ENCODE measurements at places on chromosomes 11 and 22.

DNA sequence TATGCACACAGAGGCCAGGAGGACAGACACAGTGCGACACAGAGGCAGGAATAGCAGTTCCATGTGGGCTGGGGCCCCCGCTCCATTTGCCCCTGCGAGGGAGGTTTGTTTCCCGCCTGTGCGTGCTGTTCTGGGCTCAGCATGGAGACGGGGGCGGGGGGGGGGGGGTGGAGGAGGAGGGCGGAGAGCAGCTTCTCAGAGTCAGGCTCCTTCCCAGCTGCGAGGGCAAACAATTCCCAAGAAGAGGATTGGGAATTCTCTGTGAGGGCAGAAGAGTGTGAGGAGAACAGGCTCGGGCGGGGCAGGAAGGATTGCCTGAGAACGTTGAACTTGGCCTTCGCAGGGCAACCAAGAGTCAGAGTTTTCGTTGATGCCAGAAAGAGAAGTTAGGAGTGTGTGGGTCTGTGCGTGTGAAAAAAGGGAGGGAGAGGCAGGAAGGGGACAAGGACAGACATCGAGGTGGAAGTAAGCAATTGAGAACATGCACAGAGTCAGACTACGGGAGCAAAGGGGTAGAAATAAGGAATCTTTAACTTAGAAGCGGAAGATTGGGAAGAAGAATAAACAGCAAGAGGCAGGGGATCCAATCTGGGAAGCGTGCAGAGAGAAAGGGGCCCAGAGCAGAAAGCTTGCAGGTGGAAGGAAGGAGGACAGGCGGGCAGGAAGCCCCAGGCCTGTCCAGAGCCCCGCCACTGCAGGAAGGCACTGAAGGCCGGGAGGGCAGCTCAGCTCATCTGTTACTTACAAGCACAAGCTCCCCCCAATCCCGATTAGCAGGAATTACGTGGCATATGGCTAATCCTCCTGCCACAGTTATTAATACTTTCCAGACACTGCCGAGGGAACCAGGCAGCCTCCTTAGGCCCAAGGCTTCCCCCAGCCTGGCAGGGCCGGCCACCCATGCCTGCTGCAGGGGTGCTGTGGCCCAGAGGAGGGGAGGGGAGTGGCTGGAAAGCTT lies 15.6 kb upstream of the JAM3 start:
- no peak for DNase-seq

GRCh38 chr11:19625438-19625837 lies 87.2 kb upstream of the NAV2 start:
- DNase-seq: no peak

DNA sequence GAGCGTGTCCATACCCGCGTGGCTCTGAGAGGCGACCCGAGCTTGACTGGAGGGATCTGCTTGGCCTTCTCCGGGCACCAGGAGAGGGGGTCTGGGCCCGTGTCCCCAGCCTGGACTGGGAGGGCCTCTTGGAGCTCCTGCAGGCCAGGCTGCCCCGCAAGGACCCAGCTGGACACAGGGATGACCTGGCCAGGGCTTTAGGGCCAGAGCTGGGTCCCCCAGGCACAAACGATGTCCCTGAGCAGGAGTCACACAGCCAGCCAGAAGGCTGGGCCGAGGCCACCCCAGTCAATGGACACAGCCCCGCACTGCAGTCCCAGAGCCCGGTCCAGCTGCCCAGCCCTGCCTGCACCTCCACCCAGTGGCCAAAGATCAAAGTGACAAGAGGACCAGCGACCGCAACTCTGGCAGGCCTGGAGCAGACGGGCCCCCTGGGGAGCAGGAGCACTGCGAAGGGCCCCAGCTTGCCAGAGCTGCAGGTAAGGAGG lies 38.2 kb downstream of the TRIOBP start:
- peak; percentile 61 for DNase-seq

DNA sequence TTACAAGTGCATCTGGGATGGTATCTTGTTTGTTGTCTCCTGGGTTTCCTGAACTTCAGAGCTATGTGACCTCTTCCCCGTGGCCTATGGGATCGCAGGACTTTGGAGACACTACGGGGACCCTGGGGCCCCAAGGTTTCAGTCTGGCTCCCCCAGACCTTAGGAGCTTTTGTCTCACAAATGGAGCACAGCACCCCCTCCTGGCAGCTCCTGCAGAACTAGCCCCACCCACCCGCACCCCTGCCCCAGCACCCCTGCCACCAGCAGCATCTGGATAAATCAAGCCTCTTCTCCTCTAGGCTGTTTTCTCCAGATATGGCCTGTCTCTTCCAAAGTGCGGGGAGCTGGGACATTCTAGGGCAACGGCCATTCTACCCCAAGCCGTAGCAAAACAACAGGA lies 10.4 kb downstream of the RCOR2 start:
- DNase-seq: no peak

DNA sequence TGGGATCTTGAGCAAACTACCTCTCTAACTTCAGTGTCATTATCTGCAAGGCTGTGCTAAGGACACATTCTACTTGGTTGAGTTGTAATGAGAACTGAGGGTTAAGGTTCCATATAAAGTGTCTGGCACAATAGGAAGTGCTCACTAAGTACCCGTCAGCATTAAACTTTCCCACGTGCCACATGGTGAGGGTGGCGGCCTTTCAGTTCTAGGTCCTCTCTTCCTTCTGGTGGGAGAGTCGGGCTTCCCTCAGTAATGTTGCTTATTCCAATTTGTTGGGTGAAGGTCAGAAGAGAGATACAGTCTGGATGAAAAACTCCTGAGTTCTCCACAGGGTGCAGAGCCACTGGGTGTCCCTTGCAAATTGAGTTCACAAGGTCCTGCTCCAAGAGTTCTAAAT lies 4.6 kb upstream of the CD6 start:
- DNase-seq: no peak

- no peak for DNase-seq
These were observed 82.4 kb downstream of the ISX start for GRCh38 chr22:35148381-35148780.

DNA sequence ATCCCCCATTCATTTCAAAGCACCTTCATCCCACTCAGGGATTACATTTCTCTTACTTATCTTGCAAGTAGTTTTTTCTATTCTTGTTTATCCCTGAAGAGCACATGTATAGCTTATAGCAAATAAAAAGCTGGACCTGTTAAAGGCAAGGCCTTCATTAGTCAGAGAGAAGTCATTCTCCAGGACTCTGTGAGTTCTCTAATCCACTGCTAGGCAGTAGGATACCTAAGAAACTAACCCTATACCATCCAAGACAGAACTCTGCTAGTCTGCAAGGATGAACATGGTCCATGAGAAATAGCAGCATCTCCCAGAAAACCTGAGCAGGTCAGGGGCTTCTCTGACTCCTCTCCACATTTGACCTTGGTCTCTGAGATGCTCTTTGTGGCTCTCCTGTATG lies 104.5 kb downstream of the KIRREL3 start:
- no peak for DNase-seq

- DNase-seq: no peak
These were observed 56.8 kb downstream of the FCHSD2 start for GRCh38 chr11:73085189-73085875.

GRCh38 chr11:396511-396947 lies 2.5 kb downstream of the PKP3 start:
- DNase-seq: no peak
